Femur (tissue), 1 donor: ENCODE measurements at places on chromosomes 6 and 20.

- DNase-seq: no peak
Measured at GRCh38 chr6:11785415-11785773, 6.8 kb upstream of the ADTRP start.

DNA sequence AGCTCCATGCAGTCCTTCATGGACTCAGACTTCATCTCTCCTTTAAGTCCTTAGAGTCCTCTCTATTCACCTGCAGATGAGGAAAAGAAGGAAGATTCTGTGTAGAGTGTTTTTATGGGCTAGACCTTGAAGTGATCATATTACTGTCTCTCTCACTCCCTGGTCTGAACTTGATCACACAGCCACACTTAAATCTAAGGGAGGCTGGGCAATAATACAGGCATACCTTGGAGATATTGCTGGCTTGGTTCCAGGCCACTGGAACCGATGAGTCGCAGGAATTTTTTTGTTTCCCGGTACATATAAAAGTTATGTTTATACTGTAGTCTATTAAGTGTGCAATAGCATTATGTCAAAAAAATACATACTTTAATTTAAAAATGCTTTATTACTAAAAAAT is 59.2 kb upstream of the FOXO3 start:
- DNase-seq: no peak

DNA sequence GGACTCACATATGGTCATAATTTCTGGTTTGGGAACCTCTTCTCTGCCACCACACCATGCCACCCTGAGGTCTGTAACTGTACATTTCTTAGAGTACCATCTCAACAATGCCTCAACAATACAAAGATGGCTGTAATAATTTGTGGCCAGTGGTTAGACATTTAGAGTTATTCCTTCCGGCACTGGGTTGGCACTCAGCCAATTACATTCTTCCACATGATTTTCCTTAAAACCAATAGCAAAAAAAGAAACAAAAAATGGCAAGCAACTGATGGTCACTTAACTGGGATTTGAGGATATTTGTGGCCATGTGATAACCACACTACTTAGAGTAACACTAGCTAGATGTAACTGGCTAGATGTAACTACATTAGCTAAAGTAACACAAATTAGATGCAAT is 79.9 kb downstream of the SEL1L2 start:
- DNase-seq: no peak

GRCh38 chr6:154974485-154975149 is 20.5 kb upstream of the TIAM2 start:
- no peak for DNase-seq

DNA sequence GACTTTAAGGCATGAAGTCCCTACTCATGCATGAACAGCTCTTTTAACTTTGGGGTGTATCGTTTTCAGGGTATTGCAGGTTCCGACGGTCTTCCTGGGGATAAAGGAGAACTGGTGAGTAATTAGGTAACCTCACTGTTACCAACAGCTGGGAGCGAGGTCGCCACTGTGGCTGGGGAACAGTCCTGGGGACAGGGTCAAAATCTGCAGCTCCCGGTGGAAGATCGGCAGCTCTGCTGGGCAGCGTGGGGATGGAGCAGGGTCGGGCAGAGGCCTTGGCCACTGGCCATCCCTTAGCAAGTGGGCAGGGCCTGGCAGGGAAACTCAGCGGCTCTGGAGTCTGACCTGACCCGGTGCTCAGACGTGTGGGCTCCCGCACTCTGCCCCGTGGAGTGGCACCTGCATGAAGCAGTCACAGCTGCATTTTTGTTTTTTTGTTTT is 16.1 kb downstream of the COL9A3 start:
- peak; percentile 32 for DNase-seq

DNA sequence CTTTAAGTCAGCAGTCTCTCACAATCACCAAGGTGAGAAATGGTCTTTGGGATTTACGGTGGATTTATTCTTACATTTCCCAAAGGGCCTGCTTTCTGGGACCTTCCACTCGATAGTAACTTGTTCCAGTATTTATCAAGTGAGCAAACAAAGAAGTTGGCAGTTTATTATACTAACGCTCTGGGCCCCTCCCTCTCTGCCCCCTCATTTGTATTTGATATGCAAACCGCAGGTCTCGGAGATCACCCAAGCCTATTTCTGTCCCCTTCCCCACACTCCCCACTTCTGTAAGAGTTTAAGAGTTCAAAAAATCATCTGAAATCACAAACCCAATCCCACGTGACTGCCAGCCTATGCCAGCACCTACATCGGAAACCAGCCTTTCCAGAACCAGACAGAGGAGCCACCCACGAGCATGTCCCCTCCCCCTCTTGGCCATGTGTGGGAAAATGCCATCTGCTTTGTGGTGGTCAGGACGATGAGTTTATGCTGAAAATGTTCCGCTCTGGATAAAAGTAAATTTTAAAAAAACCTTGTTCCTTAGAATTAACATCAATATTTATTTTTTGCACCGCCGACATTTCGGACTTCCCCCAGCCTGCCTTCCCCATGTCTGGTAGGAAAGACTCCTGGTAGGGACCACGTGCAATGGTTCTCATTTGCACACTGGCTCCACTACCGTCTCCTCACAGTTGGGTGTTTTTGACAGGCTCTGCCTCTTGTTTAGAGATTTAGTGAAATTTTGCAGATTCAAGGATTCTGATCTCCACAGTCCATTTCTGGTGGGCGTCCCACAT is 281.0 kb downstream of the TFAP2C start:
- no peak for DNase-seq

GRCh38 chr6:65943051-65943450 is 236.0 kb upstream of the EYS start:
- no peak for DNase-seq

- no peak for DNase-seq
Measured at GRCh38 chr20:58233881-58234528, 5.6 kb upstream of the ANKRD60 start.

GRCh38 chr6:123904228-123904627 is 100.6 kb downstream of the NKAIN2 start:
- no peak for DNase-seq

DNA sequence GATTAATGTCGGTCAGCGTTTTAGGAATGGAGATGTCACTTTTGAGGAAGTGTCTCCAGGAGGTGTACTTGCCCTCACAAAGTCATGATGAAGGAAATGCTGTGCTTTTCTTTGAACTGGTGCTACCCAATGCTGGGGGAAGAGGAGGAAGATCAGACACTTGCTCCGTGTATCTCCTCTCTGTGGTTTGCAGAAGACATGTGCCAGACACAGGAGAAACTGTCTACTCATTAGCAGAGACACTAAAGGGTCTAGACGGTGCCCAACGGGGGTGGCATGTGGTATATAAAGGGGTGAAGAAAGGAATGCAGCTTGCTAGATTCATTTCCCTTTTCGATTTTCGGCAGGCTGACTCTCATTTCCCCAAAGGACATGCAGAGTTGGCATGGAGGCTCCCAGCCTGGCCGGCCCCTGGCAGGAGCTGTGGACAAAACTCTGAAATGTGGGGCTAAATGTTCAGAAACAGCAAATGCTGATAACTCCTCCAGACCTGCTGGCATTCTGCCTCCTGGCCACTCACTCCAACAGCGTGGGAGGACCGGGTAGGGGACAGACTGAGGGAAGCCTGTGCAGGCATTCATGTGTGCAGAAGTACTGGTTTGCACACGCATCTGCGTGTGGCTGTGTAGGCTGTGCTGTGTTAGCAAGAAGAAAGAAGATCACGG is 59.6 kb upstream of the QKI start:
- DNase-seq: peak; percentile 78

DNA sequence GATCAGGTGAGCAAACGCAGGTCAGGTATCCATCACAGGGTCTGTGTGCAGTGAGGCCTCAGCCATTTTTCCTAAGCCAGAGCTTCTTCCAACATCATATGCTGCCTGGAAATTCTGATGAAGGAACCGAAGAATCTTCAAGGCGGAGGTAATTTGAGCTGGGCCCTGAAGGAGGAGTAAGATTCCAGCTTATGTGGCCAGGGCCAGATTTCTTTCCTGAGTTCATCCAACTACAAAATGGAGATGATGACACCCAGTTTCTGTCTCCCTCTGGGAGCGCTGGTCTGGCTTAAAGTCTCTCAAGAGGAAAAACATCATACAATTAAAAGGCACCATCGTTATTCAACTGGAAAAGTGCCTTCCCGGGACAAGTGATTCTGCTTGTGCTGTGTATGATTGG is 6.9 kb upstream of the MANBAL start:
- DNase-seq: peak; percentile 50

GRCh38 chr6:160438481-160438880 is 90.3 kb downstream of the SLC22A3 start:
- DNase-seq: no peak

GRCh38 chr6:56380476-56380875 is 133.1 kb upstream of the COL21A1 start:
- no peak for DNase-seq

- DNase-seq: no peak
Measured at GRCh38 chr6:146984251-146984924, 219.8 kb upstream of the STXBP5 start.
